ENCODE measurements at places on chromosomes 5 and 9.
A peak's percentile ranks its signal among the peaks of the same experiment; 100 is the strongest.

DNA sequence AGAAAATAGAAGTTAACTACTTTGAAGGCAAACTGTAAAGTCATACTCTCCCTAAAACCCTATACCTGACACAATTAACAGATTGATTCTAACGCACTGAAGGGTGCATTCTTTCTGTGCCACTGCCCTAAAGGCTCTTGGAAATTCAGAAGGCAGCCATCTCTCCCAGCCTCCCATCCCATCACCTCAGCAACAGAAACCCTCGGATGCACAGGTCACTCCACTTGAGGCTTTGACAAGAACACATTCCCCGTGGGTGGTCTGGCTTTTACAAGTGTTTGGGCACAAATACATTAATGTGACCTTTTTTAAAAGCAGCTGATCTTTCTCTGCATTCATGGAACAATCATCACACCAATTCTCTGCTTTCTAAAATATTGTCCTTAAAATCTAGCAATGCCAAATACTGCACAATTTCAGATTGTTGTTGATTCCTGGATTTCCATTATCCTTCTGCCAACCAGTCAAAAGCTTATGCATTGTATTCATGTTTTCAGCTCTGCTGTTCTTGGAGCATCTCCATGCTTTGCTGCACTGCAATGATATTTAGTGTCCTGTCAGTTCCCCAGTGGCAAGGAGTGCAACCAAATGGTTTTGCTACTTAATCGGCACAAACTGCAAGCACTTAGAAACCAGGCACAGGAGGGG is 175.6 kb downstream of the TMEM161B start:
- no peak for DNase-seq

- DNase-seq, result no peak
Observed at GRCh38 chr5:81533629-81534405, 139.9 kb upstream of the ACOT12 start.

GRCh38 chr9:124191691-124192395 is 65.9 kb upstream of the NEK6 start:
- DNase-seq, result no peak

GRCh38 chr9:4984171-4984620 is 876 bp upstream of the JAK2 start:
- DNase-seq, result no peak

DNA sequence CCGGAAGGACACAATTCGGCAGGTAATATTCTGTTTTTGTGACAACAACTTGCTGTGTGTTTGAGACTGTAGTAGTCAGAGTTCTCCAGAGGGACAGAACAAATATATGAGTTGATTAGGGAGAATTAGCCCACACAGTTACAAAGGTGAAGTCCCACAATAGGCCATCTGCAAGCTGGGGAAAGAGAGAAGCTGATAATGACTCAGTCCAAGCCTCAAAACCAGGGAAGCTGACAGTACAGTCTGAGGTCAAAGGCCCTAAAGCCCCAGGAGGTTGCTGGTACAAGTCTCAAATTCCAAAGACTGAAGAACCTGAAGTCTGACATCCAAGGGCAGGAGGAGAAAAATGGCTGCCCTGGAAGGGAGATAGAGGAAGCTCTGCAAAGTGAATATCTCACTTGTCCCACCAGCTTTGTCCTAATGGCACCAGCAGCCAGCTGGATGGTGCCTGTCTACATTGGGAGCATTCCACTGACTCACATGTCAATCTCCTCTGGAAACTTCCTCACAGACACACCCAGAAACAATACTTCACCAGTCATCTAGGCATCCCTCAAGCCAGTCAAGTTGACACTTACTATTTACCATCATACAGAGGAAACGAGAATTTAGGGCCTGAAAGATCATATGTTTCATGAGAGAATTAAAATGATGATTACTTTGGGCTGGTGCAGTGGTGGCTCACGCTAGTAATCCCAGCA is 36.3 kb upstream of the CTXN3 start:
- no peak for DNase-seq

- no peak for DNase-seq
Observed at GRCh38 chr9:127447416-127448111, 3.6 kb downstream of the RPL12 start.

- no peak for DNase-seq
Observed at GRCh38 chr9:5110867-5111681, 74.4 kb downstream of the INSL6 start.

DNA sequence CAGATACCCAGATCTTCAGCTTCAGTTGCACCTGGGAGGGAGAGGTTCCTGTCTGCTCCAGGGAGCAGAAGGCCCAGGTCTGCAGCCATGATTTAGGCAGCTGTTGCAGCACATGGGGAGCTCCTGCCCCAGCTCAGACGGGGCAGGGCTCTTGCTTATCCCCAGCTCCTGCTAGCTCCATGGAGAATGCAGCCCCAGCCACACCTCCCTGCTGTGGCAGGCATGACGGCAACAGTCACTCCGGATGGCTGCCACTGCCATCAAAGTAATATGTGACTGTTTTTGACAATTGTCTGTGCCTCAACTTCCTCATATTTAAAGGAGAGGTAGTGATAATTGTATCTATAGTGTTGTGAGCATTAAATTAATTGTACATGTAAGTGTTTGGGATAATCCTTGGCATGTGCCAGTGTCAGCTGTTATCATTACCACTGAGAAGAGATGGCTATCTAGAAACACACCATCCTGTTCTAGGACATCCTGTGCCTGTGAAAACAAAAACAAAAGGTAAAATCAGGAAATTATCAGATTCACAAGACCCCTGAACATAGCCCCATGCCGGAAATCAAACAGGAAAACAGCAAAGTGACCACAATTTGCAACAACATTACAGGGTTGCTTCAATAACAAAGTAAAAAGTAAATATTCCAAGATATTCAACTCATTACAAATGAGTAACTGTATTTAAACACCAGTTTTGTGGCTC is 1048.8 kb upstream of the ACO1 start:
- DNase-seq, result no peak

DNA sequence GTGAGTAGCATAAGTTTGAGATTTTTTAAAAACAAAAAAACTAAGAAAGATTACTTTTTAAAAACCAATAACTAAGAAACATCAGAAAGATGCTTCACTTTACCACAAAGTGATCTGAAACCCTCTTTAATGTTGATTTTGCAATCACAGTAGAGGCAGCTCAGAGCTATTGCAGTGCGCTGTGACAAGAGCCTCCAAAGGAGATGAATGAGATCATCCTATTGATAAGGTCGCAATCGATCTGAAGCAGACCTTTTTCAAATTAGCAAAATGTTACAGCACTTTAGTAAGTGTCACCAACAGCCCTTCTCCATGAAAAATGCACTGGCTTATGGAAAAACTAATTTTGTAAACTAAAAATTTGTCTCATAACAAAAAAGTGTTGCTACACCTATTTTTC is 284.6 kb upstream of the EFNA5 start:
- no peak for DNase-seq

- no peak for DNase-seq
Observed at GRCh38 chr5:173926359-173926758, 38.2 kb downstream of the CPEB4 start.

GRCh38 chr5:124698770-124699169 is 47.7 kb downstream of the ZNF608 start:
- DNase-seq, result no peak

DNA sequence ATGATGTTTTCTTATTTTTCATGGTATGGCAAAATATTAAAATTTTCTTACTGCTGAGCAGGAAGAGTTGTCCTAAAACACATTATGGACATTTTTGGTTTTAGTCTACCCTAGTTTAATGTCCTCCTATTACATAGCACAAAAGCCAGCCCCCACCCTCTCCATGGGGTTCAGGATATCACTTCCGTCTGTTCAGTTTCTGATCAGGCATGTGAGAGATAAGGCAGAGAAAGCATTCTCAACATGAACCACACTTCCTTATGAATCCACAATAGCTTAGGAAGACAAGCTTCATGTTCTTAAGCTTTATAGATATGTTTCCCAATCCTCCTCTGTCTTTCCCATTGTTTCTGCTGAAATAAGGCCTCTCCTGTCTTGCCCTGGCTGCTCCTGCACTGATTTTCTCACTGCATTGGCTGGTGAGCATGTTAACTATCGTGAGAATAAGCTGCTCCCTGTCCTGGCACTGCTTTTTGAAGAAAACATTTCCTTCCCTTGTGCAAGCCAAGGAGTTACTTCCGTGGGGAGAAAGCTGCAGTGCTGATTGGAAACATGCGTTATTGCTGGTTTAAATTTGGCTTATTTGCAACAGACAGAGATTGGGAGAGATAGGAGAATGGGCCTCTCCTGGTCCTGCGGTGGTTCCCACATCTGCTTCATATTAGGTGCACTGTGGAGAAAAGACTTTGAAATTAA is 260.3 kb upstream of the RPS23 start:
- no peak for DNase-seq

GRCh38 chr9:34430843-34431437 is 27.4 kb downstream of the FAM219A start:
- no peak for DNase-seq

DNA sequence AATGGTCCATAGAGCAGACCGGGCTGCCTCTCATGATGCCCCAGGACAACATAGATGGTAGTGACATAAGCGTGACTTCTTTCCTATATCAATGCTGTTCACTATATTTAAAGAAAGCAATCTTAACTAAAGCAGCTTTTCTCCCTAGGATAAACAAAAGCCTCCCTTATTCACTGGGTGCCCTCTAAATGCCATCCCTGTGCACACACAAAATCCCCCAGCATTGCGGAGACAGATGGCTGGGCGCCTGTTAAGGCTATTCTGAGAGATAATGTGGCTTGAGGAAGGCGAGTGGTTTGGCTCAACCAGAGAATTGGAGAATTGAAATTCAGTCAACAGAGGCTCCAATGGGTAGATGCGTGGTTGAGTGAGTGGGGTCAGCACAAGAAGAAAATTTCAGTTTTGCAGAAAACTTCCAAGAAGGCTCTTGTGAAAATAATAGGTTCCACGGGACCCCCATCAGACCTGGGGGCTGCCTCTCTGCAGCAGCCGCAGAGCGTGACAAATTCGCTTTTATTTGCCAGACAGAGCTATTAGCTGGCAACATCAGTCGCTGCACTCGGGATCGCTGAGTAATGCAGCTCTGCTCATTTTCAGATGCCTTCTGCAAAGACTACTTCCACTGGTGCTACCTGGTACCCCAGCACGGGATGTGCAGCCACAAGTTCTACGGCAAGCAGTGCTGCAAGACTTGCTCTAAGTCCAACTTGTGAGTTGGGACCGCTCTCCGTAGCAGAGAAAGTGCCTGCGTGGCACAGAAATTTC is 103.9 kb upstream of the ICE1 start:
- no peak for DNase-seq

DNA sequence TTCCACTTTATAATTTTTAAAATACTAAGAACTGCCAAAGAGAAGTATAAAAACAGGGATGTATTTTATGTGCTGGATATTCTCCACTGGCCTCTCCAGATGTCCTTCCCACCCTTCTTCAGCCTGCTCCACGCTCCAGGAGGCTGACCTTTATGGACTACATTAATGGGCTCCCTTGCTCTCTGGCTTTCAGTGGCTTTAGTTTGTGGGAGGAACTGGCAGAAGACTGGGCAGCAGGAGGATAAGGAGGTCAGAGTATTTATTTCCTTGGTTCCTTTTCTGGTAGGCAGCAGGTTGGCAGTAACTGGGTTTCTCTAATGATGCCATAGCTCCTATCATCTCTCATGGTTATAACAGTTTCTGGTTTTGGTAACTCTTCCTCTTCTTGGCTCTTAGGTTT is 133.9 kb downstream of the PAM start:
- DNase-seq, result no peak

GRCh38 chr5:113450462-113450861 is 15.7 kb upstream of the TSSK1B start:
- no peak for DNase-seq

DNA sequence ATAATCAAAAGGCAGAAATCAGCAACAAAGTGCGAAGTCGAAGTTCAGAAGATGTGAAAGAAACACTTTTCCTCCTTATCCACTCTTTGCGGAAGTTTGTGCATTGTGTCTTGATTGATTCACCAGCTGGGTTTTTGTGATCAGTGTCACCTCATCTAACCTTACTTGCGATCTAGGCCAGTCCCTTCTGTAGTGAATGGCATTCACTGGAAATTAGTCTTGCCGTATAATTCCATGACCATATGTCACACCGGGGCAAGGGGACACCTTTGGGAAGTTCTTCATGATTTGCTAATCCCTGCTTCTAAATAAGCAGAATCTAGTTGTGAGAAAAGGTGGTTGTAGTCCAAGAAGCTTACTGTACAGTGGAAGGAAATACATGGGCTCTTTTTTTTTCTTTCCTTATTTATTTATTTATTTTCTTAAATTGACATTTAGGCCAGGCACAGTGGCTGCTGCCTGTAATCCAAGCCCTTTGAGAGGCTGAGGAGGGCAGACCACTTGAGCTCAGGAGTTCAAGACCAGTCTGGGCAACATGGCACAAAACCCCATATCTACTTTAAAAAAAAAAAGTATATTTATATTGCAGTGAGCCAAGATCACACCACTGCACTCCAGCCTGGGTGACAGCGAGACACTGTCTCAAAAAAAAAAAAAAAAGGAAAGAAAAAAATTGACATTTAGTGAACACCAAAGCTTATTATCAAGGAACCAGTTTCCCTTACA is 7.8 kb downstream of the RAI14 start:
- DNase-seq, result no peak

DNA sequence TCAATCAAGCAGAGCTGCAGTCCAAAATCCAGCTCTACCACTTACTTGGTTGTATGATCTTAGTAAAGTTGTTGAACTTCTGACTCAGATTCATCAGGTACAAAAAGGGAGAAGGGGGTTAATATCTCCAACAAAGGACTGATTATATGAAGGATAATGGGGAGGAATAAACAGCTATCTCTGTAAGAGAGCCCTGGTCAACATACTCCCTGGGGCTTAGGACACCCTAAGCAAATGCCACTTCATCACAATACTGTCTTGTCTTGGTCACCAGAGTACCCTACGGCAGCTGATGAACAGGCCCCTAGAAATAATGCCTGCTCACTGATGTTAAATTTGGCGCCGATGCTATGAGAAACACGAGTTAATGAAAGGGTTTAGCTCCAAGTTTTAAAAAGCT is 34.8 kb downstream of the LHFPL2 start:
- DNase-seq, result no peak

- DNase-seq, result no peak
Observed at GRCh38 chr5:38237681-38238080, 20.7 kb upstream of the EGFLAM start.

GRCh38 chr5:73793911-73794310 is 167.9 kb downstream of the ARHGEF28 start:
- DNase-seq, result no peak

DNA sequence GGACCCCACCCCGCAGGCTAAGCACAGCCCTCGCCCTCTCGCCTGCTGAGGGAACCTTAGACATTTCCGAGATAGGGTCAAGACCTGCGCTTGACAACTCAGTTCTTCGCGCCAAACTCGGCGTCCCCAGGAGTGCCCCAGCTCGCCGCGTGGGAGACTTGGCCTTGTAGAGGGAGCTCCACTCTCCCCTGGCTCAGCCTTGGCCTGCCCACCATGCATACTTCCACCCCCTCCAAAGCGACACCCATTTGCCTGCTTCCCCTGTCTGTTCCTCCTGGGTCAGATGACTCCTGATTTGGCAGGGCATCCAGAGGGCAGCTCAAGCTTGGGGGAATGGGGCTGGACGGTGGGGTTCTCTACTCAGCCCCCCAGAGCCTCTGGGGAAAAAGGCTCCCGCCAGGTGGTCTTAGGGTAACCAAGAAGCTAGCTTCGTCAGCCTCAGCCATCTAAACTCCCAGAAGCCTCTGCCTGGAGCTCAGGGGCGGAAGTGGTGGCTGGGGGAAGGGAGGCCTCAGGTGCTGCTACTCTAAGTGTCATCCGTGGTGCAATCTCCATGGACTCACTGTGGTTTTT is 560 bp downstream of the DOCK2 start:
- DNase-seq, result peak; percentile 74

GRCh38 chr5:112848116-112848811 is 12.8 kb upstream of the SRP19 start:
- no peak for DNase-seq

- no peak for DNase-seq
Observed at GRCh38 chr5:169106911-169107706, 193.8 kb downstream of the SLIT3 start.
